ENCODE measurements at places on chromosomes 16 and 17. TPM values are rescaled to one million over a fixed set of nuclear protein-coding genes. Genes with fewer than 3 reads are reported as not detected.

- no peak overlapping the region for H3K4me3 ChIP-seq
- H3K4me1 ChIP-seq, result peaks cover 14% of the 10 kb centered on the region
- H3K27ac ChIP-seq, result no peak overlapping the region
- peak; percentile 13 for DNase-seq
- no peaks in the 10 kb centered on the region for H3K27me3 ChIP-seq
- no peaks in the 10 kb centered on the region for H3K36me3 ChIP-seq
Observed at GRCh38 chr17:56231693-56232092, 78.4 kb downstream of the ANKFN1 start.

DNA sequence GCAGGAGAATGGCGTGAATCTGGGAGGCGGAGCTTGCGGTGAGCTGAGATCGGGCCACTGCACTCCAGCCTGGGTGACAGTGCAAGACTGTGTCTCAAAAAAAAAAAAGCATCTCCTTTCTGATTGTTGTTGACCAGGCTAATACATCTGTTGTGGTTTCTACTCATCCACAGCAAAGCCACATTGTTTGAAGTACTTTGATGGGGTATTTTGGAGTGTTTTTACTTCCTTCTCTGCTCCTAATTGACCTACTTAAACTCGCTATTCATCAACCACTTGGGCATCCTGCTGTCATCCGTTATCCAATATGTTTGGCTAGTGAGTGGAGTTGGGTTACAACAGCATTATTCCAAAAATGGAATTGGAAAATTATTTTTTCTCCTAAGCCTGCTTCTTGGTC is 3.5 kb upstream of the CDC27 start:
- H3K4me1 ChIP-seq, result peaks cover 9% of the 10 kb centered on the region
- no peaks in the 10 kb centered on the region for H3K36me3 ChIP-seq
- H3K27me3 ChIP-seq, result no peaks in the 10 kb centered on the region

- H3K4me3 ChIP-seq, result no peak overlapping the region
- H3K36me3 ChIP-seq, result no peaks in the 10 kb centered on the region
- no peak overlapping the region for H3K27ac ChIP-seq
- DNase-seq, result no peak
- no peaks in the 10 kb centered on the region for H3K4me1 ChIP-seq
Observed at GRCh38 chr17:76111956-76112355, 8.4 kb upstream of the EXOC7 start.

GRCh38 chr17:56777859-56778258 is 55.9 kb downstream of the C17orf67 start:
- H3K27ac ChIP-seq, result no peak overlapping the region
- peaks cover 6% of the 10 kb centered on the region for H3K4me1 ChIP-seq
- H3K27me3 ChIP-seq, result peaks cover 22% of the 10 kb centered on the region

- no peaks in the 10 kb centered on the region for H3K36me3 ChIP-seq
- no peak for DNase-seq
- H3K27ac ChIP-seq, result no peak overlapping the region
- H3K4me3 ChIP-seq, result no peak overlapping the region
- no peaks in the 10 kb centered on the region for H3K27me3 ChIP-seq
Observed at GRCh38 chr16:54326266-54326662, 39.7 kb upstream of the IRX3 start.

GLP2R gene
- polyA plus RNA-seq, result not detected

- no peaks in the 10 kb centered on the region for H3K27me3 ChIP-seq
- no peak overlapping the region for H3K4me3 ChIP-seq
- H3K27ac ChIP-seq, result no peak overlapping the region
- DNase-seq, result no peak
- H3K36me3 ChIP-seq, result no peaks in the 10 kb centered on the region
Observed at GRCh38 chr16:57349212-57350031, 9.2 kb upstream of the CCL22 start.

- no peaks in the 10 kb centered on the region for H3K27me3 ChIP-seq
- H3K27ac ChIP-seq, result no peak overlapping the region
- no peak overlapping the region for H3K4me3 ChIP-seq
- H3K4me1 ChIP-seq, result no peaks in the 10 kb centered on the region
- H3K36me3 ChIP-seq, result no peaks in the 10 kb centered on the region
- DNase-seq, result no peak
Observed at GRCh38 chr16:88971371-88972097, 5.5 kb downstream of the CBFA2T3 start.

DNA sequence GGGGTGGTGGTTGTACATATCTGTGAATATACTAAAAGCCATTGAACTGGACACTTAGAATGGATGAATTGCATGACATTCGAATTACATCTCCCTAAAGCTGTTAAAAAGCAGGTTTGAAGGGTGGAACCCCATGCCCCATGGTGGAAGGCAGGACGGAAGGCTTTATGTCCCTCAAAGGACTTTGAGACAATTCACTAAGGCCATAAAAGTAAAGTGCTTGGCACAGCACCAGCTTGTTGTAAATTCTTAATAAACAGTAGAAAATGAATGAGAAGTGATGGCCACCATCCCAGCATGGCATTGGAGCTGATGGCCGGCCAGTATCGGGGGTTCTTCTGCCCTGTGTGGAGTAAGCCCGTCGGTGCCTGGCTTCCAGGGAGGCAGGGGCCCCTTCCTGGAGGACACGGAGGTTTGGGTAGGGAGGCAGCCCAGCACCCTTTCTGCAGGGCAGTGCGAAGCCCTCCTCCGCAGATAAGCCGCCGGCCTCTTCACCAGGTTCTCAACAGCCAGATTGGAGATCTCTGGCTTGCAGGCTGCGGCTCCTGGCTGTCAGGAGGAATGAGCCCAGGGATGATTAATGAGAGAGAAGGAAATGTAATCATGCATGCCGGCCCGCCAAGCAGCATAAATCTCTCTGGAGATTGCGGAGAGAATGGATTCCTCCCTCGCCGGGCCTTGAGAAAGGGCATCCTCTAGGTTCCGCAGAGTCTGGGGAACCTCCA is 346.9 kb downstream of the FOXL1 start:
- H3K4me3 ChIP-seq, result no peak overlapping the region
- no peak for DNase-seq
- H3K27me3 ChIP-seq, result no peaks in the 10 kb centered on the region

- peaks cover 51% of the 10 kb centered on the region for H3K4me1 ChIP-seq
- H3K36me3 ChIP-seq, result no peaks in the 10 kb centered on the region
- H3K27ac ChIP-seq, result peak overlapping the region; percentile 88
- DNase-seq, result peak; percentile 24
- H3K4me3 ChIP-seq, result no peak overlapping the region
Observed at GRCh38 chr17:67442787-67443624, 65.9 kb downstream of the PITPNC1 start.

DNA sequence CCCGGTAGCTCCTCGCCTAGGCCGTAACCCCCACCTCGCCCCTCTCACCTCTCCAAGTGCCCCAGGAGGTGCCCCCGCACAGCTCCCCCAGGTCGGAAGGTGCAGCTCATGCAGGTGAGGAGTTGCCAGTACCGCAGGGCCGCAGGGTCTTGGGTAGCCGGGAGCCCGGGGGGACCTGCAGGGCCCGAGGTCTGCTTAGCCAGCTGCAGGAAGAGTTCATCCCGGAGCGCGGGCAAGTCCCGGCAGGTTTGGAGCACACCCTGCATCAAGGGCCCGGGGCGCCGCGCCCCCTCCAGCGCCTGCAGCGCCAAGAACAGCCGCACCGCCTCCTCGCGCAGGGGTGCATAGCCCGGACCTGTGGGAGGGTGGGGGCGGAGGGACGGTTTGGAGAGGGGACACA is 4.8 kb downstream of the PLEKHH3 start:
- H3K4me1 ChIP-seq, result peaks cover 38% of the 10 kb centered on the region
- H3K4me3 ChIP-seq, result peak overlapping the region; percentile 77
- H3K36me3 ChIP-seq, result no peaks in the 10 kb centered on the region
- DNase-seq, result peak; percentile 63
- peaks cover 63% of the 10 kb centered on the region for H3K27me3 ChIP-seq

- peaks cover 6% of the 10 kb centered on the region for H3K27me3 ChIP-seq
- no peak overlapping the region for H3K27ac ChIP-seq
- H3K4me3 ChIP-seq, result no peak overlapping the region
- DNase-seq, result peak; percentile 84
Observed at GRCh38 chr17:74960570-74961342, 11.8 kb downstream of the HID1 start.

DNA sequence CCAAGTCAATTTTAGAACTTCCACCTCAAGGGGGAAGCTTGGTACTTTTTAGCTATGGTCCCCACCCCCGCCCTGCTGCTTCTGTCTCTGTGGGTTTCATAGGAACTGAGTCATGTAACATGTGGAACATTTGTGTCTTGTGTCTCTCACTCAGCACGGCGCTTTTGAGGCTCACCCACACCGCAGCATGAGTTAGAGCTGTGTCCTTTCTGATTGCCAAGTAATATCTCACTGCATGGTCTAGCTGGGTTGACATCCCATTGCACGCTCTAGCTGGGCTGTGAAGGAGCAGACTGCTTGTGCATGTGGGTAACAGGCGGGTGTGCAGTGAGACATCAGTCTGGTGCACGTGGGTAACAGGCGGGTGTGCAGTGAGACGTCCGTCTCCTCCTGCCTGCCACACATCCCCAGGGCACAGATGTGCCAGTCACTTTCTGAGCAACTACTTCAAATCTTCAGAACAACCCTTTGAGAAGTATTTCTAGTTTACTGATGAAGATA is 26.4 kb upstream of the SLC7A5 start:
- H3K27ac ChIP-seq, result no peak overlapping the region
- H3K27me3 ChIP-seq, result no peaks in the 10 kb centered on the region
- H3K4me1 ChIP-seq, result no peaks in the 10 kb centered on the region
- no peak for DNase-seq

DNA sequence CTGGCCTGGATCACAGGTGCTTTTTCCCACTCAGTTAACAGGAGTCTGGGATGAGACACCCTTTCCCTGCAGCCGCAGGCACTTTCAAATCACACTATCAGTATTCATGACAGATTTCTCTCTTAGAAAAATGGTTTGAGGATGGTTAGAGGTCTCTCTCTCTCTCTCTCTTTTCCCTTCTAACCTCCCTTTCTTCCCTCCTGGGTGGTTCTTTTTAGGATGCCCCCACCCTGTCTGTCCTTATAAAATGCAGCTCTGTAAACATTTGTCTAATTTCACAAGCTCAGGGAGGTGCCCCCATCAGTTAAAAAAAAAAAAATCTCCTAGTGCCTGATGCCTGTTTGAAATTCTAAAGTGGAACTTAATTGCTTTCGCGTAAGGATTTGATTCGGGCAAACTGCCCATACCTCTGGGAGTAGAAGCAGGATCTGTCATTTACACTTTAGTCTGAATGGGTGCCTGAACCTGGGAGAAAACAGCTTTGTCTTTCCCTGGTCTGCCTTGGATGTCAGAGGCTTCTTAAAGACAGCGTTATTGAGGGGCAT is 158.8 kb downstream of the CCDC182 start:
- no peaks in the 10 kb centered on the region for H3K36me3 ChIP-seq
- H3K27ac ChIP-seq, result no peak overlapping the region
- no peaks in the 10 kb centered on the region for H3K27me3 ChIP-seq
- no peak overlapping the region for H3K4me3 ChIP-seq

DNA sequence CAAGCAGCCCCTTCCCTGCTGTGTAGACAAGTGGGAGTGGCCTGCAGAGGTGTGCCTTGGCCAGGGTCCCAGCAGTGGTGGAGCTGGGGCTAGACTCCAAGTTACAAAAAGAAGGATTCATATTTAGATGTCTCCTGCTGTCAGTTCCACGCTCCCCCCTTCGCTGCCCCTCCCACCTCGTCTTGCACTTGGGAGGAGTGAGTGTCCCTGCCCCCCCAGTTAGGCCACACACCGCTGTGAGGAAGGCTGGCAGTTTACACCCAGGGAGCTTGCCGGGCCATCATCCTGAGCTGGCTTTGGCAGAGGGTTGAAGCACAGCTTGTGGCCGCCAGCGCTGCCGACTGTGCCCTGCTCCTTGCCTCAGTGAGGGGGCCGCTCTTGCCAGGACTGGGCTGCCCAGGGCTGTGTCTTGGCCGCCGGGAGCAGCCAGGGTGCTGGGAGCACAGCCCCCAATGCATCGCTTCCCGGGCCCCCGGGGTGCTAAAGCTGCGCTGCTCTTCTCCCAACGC is 44.3 kb downstream of the ELAC2 start:
- DNase-seq, result peak; percentile 42
- H3K27me3 ChIP-seq, result no peaks in the 10 kb centered on the region
- peaks cover 16% of the 10 kb centered on the region for H3K4me1 ChIP-seq
- H3K36me3 ChIP-seq, result no peaks in the 10 kb centered on the region
- peak overlapping the region; percentile 68 for H3K4me3 ChIP-seq
- H3K27ac ChIP-seq, result no peak overlapping the region

GRCh38 chr17:38676706-38677504 is 2.1 kb upstream of the EPOP start:
- peaks cover 4% of the 10 kb centered on the region for H3K4me1 ChIP-seq
- no peaks in the 10 kb centered on the region for H3K36me3 ChIP-seq
- no peak overlapping the region for H3K27ac ChIP-seq
- peak; percentile 91 for DNase-seq

DNA sequence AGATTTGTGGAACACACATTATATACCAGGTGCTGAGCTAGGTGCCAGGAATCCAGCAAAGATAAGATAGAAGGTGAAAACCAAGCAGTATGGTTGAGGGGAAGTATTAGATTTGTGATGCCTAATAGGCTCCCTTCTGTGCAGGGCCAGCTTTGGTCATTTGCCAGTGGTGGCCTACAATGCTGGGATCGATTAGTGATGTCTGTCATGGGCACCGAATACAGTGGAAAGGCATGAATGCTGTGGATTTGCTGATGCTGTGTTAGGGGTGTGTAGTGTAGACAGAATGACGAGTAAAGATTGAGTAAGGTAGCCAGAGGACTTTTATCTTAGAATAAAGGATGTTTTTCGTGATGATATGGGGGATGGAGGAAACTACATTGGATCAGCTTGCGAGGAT is 48.9 kb downstream of the SNX29 start:
- no peak overlapping the region for H3K27ac ChIP-seq
- no peak overlapping the region for H3K4me3 ChIP-seq
- H3K36me3 ChIP-seq, result no peaks in the 10 kb centered on the region
- no peaks in the 10 kb centered on the region for H3K27me3 ChIP-seq
- no peak for DNase-seq

DNA sequence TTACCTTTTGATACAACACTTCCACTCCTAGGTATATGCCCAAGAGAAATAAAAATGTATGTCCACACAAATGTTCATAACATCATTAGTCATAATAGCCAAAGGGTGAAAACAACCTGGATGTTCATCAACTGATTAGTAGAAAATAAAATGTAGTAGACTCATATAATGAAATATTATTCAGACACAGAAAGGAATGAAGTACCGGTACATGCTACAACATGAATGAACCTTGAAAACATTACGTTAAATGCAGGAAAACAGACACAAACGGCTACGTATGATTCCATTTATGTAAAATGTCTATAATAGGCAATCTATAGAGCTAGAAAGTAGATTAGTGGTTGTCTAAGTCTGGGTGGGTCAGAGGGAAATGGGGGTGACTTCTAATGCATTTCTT is 358.5 kb downstream of the CA10 start:
- H3K27me3 ChIP-seq, result no peaks in the 10 kb centered on the region
- H3K4me1 ChIP-seq, result no peaks in the 10 kb centered on the region
- H3K27ac ChIP-seq, result no peak overlapping the region
- H3K36me3 ChIP-seq, result no peaks in the 10 kb centered on the region

Measured in GM23338 (cell line).